Large intestine (tissue), 12 donors: ENCODE measurements at places on chromosomes 2 and 18.
A peak's percentile ranks its signal among the peaks of the same experiment; 100 is the strongest.

GRCh38 chr18:22564036-22564435 lies 146.3 kb upstream of the CTAGE1 start:
- no peak for DNase-seq

DNA sequence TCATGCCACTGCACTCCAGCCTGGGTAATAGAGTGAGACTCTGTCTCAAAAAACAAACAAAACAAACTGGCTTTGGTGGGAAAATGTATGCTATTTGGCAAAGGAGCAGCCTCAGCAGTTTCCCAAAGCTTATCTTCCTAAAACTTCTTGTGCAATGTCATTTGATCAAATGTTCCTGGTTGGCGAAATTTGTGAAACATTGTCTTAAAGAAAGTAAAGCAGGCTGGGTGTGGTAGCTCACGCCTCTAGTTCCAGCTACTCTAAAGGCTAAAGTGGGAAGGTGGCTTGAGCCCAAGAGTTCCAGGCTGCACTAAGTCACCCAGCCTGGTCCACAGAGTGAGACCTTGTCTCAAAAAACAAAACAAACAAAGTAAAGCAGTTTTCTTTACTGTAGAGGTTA lies 17.3 kb upstream of the TAF4B start:
- DNase-seq: no peak

- no peak for DNase-seq
Observed at GRCh38 chr2:239768907-239769553, 256.1 kb downstream of the NDUFA10 start.

GRCh38 chr2:204892506-204893255 lies 347.4 kb downstream of the PARD3B start:
- DNase-seq: no peak

DNA sequence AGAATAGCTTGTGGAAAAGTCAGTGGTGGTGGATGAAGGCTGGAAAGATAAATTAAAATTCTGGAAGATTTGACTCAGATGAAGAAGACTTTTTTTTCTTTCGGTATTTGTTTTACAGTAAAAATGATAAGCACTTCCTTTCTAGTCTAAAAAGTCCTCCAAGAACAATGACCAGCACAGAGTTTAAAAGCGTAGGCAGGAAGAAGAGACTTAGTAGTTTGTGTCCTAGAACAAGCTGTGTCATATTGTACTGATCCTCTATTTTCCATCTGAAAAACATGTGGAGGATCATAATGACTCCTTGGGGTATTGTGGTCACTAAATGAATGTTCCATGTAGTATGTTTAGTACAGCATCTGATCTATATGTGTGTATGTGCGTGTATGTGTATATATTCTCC lies 132.4 kb upstream of the FSHR start:
- no peak for DNase-seq

- peak; percentile 80 for DNase-seq
Observed at GRCh38 chr2:150485114-150485870, 2.2 kb downstream of the RND3 start.
